Hematopoietic multipotent progenitor cell treated with erythropoietin and hydrocortisone succinate and interleukin-3 and kit ligand, for 15 days (in vitro differentiated cells): ENCODE measurements at places on chromosomes 7 and 10.

- DNase-seq = no peak
Observed at GRCh38 chr7:32415936-32416335, 74.2 kb downstream of the LSM5 start.

GRCh38 chr7:89606511-89606910, 547.8 kb upstream of the STEAP1 start:
- DNase-seq = no peak

GRCh38 chr7:54546081-54546985, 4.2 kb downstream of the VSTM2A start:
- DNase-seq = no peak

GRCh38 chr7:132009778-132010177, 453.4 kb upstream of the PODXL start:
- DNase-seq = no peak

GRCh38 chr10:111338805-111339204, 262.0 kb downstream of the ADRA2A start:
- no peak for DNase-seq

GRCh38 chr10:103548581-103549348, 55.3 kb downstream of the NEURL1 start:
- DNase-seq = no peak

- peak; percentile 64 for DNase-seq
Observed at GRCh38 chr7:128863433-128863989, 855 bp downstream of the ATP6V1F start.
